ENCODE measurements at places on chromosomes 4 and X.

- DNase-seq = no peak
Measured at GRCh38 chr4:79308971-79309370, 16.9 kb downstream of the NAA11 start.

DNA sequence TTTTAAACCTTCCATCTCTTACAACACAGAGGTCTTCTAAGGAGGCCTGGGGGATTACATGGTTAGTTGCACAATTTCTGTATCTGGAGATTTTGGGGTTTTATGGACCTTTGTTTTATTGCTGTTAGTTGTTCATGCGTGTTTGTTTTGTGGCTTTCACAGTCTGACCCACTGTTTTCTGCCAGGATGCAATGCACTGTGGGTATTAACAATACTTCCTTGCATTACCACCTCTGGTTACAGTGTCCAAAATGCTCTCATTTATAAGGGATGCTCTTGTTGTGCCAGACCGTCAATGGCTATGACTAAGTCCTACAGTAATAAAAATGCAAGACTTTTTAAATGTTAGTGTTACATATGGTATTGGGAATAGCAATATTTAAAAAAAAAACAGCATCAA lies 730.2 kb downstream of the KCTD8 start:
- no peak for DNase-seq

DNA sequence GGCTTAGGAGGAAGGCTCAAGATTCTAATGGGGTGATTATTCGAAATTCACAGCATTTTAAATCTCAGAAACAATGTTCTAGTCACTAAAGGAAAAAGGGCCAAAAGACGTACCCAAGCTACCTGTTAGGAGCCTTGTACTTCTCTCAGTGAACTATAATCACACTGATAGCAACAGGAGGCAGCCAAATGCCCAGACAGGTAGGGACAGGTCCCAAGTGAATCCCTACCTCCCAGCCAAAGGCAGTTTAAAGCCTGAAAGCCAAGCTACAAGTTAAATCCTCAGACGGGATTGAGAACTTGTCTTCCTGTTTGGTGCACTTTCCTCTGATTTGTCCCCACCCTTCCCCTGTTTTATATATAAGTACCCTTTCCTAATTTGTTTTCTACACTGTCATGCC lies 24.3 kb upstream of the HHIP start:
- no peak for DNase-seq

- no peak for DNase-seq
Measured at GRCh38 chr4:5883916-5884315, 9.0 kb downstream of the CRMP1 start.

DNA sequence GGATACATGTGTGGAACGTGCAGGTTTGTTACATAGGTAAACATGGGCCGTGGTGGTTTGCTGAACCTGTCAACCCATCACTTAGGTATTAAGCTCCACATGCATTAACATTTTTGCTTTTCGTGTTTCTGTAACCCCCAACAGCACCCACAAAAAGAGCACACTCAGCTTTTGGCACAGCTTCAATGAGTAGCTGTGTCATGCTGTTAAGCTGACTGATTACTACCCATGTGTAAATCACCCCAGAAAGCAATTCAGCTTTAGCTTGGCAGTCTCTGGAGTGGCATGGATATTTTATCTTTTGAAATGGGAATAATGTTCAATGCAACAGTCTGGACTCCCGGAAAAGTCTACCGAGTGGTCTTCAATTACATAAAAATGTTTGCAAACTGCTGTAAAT lies 734.3 kb downstream of the STIM2 start:
- no peak for DNase-seq

GRCh38 chrX:41288641-41289040 lies 45.3 kb upstream of the DDX3X start:
- no peak for DNase-seq

GRCh38 chr4:184313058-184313581 lies 95.4 kb upstream of the ENPP6 start:
- DNase-seq = no peak

DNA sequence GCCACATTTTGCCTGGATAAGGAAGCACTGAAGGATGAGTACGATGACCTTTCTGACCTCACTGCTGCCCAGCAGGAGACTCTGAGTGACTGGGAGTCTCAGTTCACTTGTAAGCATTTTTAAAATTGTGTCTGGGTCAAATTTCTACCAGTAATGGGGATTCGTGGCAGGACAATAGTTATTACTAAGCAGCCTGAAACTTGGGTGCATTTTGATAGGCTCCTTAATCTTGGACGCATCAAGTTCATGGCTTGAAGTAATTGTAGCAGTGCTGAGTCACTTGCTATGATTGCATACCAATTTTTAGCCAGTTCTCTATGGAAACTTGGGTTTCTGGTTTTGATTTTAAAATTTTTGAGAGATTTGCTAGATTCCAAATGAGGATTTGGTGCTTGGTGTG lies 4.3 kb downstream of the PGRMC1 start:
- no peak for DNase-seq

- no peak for DNase-seq
Measured at GRCh38 chr4:65416891-65417290, 253.4 kb downstream of the EPHA5 start.

GRCh38 chr4:24930151-24930550 lies 17.3 kb upstream of the CCDC149 start:
- DNase-seq = no peak

- no peak for DNase-seq
Measured at GRCh38 chr4:27068151-27068867, 207.7 kb downstream of the STIM2 start.

DNA sequence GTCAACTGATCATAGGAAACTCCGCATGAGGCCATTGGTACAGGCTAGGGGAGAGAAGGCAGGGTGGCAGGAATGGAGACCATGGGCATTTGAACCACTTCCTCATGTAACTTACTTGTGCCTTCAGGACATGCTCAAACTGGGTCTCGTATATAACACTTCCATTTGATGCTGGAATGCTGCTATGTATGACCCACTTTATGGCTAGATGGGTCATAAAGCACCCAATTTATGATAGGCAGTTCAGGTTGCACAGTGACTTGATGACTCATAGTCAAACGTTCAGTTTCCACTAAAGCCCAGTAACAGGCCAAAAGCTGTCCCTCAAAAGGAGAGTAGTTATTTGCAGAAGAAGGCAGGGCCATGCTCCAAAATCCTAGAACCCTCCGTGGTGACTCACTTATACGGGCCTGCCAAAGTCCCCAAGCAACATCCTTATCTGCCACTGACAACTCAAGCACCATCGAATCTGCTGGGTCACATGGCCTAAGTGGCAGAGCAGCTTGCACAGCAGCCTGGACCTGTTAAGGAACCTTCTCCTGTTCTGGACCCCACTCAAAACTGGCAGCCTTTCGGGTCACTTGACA lies 236.4 kb downstream of the ZC4H2 start:
- DNase-seq = no peak

DNA sequence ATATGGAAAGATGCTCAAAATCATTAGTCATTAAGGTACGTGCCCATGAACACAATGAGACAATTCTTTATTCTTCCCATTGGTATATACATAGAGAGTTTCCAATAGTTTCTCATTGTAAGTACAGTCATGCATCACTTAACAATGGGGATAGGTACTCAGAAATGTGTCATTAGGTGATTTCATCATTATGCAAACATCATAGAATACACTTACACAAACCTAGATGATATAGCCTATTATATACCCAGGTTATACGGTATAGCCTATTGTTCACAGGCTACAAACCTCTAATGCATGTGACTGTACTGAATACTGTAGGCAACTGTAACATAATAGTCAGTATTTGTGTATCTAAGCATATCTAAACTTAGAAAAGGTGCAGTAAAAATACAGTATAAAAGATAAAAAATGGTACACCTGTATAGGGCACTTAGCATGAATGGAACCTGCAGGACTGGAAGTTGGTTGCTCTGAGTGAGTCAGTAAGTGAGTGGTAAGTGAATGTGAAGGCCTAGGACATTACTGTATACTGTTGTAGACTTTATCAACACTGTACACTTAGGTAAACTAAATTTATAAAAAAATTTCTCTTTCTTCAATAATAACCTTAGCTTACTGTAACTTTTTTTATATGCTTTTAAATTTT lies 49.6 kb downstream of the KLHL13 start:
- DNase-seq = no peak

- DNase-seq = no peak
Measured at GRCh38 chrX:97616883-97617530, 733.3 kb downstream of the RPA4 start.

DNA sequence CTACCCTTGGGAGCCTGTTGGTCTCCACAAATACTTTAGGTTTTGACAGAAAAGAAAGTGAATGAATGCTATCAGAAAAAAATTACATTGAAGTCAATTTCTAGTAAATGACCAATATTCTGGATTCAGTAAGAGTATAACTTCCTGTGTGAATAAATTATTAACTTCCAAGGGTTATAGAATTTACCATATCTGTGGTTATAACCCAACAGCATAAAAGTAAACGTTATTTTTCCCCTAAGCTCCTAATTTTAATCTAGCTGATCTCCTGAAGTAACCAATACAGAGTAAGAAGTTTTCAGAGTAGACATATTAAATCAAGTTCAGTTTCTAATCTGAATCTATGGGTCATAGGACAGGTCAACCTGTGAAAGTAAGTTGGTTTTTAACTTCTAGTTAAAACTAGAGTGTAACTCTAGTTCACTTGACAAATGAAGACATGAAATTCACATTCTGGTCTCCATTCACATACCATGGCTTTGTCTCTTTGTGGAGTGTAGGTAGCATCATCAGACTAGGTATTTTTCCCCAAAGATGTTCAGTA lies 22.8 kb downstream of the DTHD1 start:
- no peak for DNase-seq

DNA sequence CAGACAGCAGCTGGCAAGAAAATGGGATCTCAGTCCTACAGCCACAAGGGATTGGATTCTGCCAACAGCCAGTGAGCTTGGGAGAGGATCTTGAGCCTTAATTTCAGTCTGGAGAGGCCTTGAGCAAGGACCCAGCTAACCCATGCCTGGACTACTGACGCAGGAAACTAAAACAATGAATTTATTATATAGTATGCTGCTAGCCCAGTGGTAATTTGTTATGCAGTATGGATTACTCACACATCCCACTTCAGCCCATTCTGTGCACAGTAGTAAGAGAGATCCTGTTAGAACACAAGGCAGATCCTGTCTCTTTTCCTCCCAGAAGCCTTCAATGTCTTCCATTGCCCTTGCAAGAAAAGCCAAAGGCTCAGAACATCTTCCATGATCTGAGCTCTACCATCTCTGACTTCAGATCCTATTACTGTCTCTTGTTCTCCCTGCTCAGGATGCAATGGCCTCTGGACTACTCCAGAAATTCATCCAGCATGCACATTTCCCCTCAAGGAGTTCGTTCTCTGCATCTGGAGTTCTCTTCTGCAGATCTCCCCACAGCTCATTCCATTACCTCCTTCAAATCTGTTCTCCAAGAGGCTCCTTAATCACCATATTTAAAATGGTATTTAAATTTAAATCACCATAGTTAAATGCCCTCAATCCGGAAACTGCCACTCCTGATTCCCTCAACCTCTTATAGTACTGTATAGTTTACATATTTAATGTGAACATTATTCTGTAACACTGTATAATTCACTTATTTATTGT lies 27.6 kb downstream of the SMIM20 start:
- no peak for DNase-seq

- no peak for DNase-seq
Measured at GRCh38 chrX:21610168-21610567, 48.0 kb downstream of the KLHL34 start.

DNA sequence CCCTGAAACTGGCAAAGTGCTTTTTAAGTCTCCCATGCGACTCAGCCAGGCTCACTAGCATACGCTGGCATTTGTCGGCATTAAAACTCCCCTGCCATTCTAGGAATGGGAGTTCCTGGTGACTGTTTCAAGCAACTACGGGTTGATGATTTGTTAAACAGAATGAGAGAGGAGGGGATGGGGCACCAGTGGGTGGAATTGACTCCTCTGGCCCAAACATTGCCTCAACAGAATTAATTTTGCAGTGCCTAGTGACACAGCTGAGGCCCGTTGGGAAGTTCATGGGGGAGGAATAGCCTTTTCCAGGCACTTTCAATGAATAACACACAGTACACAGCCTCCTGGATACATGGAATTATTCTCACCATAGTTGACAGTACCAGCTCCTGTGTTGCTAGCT lies 30.1 kb downstream of the NEUROG2 start:
- no peak for DNase-seq

DNA sequence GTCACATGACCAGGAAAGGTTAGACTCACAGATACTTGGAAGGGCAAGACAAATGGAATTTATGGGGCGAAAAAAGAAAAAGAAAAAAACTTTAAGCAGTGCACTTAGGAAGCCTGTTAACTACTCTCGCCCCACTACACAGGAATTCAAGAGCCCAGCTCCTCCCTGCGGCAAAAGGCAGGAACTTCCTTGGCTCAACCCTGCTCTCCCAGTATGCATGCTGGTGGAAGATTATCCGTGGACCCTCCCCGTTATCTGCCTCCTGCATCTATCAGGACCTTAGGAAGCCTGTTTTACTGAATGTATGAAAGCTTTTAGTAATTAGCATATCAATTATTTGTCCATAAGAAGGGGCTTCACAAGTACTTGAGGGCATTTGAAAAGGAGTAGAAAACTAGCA lies 40.1 kb upstream of the RPA4 start:
- DNase-seq = no peak

GRCh38 chrX:155314260-155314659 lies 20.2 kb downstream of the CLIC2 start:
- DNase-seq = no peak

GRCh38 chrX:80216086-80216485 lies 201.5 kb downstream of the TBX22 start:
- no peak for DNase-seq

DNA sequence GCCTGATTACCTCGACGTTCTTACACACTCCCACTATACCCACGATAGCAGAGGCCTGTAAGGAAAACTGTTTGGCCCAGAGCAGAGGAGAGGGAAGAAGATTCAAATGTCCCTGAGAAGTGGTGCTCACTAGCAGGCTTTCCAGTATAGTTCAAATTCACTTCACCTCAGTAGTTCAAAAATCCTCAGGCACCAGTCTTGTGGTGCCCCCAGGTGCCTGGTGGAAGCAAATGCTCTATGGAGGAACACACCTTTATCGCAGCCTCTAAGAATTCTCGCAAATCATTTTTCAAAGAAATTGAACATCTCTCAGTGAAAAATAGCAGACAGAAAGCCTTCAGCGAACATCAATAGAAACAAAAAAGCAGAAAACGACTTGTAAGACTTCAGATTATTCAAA lies 12.2 kb upstream of the MTMR1 start:
- DNase-seq = no peak

GRCh38 chrX:111410590-111411078 lies 1.4 kb downstream of the DCX start:
- no peak for DNase-seq

DNA sequence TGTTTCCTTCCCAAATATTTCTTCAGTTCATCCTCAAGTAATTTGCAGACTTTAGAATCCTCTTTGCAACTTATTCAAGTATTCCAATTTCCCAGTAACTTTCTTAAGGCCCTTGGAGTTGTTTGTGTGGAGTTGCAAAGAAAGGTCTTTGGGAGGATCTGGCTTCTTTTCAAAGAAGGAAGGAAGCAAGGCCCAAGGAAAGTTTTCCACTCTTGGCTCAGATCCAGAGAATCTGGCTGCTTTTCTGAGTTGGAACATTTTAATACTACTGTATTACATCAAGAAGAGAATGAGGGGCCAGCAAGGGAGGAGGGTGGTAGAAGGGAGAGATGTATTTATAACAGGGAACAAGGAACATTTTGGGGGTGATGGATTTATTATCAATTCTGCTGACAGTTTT lies 10.5 kb downstream of the CDX4 start:
- no peak for DNase-seq

Measured in CD4-positive, alpha-beta T cell treated with Interleukin-10 for 1 hour (primary cell).